NCI-H1092 (cell line): ENCODE measurements at places on chromosomes 12 and 14.

DNA sequence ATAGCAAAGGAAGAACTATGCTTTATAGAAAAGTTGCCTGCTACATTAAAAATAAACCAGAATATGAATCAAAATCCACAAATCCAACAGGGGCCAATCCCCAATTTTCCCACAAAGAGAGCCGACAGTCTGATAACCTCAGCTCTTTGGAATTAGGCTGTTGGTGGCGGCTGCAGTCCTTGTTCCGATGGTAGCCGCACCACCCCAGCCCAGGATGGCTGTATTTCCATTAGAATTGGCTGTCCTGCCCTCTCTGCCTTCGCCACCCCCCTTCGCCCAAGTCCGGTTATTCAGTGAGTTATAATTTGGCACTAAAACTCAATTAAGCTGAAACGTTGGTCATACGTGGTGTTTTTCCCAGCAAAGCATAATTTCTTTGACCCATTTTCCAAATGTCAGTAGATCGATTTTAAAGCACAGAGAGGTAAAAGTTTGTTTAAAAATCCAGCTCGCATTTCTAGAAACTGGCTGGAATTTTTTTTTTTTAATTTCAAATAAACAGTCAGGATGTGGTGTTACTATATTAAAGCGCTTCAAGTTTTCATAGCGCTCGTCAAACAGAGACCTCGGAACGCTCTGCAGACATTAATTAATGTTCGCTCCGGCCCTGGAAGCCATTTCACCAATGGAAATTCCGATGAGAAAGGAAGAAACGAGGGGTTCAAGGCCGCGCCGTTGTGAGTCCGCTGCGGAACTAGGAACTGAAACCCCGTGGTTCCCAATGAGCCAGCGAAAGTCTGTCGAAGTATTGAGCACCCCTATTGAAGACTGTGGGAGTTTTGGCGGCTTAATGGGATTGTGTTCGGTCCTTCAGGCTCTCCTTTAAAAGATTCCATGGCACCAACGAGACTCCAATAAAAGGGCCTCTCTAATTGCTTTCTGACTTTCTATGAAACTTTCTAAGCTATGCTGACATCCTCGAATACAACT, 104.8 kb upstream of the DIO3 start:
- DNase-seq, result no peak

DNA sequence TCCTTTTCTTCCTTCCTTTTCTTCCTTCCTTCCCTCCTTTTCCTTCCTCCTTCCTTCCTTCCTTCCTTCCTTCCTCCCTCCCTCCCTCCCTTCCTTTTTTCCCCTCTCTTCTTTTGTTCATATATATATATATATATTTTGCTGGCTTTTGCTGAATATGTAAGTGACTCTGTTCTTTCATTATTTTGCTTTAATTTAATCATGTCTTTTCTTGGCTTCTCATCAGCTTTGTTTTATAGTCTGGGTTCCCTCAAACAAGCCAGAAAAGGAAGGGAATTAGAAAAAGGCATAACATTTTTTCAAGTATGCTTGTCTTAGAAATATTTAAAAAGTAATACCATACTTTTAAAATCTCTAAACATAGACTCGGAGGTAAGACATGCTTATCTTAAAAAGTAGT, 219.9 kb upstream of the ATXN7L3B start:
- no peak for DNase-seq

DNA sequence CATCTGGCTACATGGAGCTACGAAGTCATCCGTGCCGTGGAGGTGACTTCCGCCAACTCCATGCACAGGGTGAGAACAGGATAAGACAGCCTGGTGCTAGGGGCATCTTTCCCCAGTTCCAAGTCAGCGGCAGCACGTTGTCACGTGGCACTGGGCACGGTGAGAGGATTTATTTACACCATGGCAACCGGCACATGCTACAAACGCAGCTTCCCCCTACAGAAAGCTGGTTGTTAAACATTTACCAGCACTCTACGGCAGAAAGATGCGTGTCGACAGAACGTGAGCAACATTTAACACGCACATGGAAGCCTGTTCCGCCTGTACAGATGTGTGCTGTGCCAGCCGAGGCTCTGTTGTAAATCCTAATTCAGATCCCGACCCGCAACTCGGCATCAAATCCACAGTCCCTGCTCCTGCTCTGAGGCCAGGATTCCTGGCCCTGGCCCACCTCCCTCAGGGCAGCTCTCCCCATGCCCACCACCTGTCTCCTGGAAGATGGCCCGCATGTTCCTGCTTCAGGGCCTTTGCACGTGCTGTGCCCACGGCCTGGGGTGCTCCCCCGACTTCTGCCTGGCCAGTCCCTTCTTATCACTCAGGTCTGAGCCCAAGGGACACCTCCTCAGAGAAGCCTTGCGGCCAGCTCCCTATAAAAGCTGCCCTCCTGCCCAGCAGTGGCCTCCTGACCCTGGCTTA, 114.1 kb downstream of the RFLNA start:
- no peak for DNase-seq

DNA sequence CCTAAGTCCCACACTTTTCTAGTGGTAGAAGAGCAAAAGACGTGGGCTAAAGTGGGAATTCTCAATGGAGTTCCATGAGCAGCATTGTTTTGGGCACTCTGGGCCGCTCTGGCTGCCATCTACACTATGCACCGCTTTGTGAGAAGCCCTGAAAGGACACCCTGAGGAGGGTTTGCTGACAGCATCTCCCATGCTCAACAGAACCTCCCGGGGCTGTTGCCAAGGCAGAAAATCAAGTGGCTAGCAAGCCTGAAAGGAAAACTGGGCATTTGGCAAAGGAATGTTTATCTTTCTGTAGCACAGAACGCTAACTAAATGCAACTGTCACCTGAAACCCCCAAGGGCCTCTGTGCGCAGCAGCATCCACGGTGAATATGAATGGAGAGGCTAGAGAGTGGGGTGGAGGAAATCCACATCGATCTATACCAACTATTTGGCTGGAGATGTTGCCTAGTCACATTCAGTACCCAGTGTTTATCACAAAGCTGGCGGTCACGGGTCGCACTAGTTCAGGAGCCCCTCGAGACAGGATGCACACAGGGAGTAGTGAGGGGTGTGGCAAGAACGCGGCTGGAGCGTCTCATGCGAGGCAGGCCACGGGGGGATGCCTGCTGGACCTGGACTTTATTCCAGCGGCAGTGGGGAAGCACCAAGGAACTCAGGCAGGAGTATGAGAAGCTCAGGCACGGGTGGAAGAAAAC, 14.2 kb downstream of the APPL2 start:
- peak; percentile 91 for DNase-seq

- DNase-seq, result no peak
These were observed 27.1 kb upstream of the NR2C1 start for GRCh38 chr12:95100264-95101190.

- DNase-seq, result no peak
These were observed 4.4 kb downstream of the RNF10 start for GRCh38 chr12:120538281-120539156.

- DNase-seq, result no peak
These were observed 179.3 kb downstream of the ADCK1 start for GRCh38 chr14:77979171-77979570.

DNA sequence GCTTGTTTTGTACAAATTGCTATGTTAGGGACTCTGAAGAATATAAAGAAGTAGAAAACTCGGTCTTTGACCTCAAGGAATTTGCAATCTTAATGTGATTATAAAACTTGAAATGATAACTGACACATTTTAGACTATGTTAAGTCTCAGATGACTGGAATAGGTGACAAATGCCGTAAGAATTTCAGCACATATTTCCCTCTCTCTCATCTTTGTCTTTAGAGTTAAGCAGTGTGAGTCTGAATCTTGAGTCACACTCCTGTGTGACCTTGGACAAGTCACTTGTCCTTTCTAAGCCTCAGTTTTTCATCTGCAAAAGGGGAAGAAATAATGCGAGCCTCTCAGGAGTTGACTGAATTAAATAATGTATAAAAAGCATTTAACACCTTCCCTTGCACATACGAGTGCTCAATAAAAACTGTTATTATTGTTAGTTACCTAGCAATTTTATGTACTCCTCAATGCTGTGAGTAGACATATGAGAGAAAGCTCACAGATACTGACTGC, 103.7 kb downstream of the DYRK2 start:
- DNase-seq, result no peak

DNA sequence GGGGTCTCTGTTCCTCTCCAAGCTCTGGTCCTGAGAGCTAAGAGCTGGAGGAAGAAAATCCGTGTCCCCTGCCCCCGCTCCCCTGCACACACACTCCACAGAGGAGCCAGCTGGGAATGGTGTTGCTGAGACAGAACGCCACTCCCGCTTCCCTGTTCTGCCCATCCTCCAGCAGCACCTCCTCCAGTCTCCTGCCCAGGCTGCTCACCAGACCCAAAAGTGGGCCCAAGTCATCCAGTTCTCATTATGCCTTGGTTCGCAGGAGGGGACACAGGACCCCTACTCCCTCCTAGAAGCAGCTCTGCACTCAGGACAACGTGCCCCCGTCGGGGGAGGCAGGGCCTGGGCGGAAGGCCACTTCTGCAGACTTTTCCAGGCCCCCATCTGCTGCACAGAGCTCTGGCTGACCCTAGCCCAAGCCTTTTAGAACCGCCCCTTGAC, 830 bp upstream of the TRMT61A start:
- DNase-seq, result no peak

DNA sequence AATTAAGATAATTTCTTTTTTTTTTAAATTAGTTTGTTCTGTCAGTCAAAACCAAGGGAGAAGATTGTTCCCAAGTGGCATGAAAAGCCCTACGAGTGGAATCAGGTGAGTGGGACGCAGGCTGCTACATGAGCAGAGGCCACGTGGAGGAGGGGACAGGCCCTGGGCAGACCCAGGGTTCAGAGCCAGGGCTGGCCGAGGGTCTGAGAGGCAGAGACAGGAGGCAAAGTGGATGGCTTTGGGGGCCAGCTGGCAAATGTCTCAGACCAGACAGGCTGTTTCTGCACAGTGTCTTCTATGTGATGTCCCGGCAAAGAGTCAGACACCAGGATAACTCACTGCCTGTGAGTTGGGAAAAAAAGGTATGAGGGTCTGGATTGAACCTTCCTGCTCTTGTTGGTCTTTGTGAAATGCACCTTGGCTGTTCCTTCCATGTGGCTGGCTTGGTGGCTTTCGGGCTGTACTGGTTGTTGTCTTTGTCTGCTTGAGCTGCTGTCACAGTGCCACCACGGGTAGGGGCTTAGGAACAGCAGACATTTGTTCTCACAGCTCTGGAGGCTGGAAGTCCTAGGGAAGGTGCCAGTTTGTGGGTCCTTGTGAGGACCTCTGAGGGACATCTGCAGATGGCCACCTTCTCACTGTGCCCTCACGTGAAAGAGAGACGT, 35.8 kb upstream of the ASPG start:
- no peak for DNase-seq

GRCh38 chr12:16531621-16532020, 74.3 kb downstream of the LMO3 start:
- DNase-seq, result peak; percentile 92

GRCh38 chr12:41213107-41213506, 25.0 kb downstream of the PDZRN4 start:
- no peak for DNase-seq

DNA sequence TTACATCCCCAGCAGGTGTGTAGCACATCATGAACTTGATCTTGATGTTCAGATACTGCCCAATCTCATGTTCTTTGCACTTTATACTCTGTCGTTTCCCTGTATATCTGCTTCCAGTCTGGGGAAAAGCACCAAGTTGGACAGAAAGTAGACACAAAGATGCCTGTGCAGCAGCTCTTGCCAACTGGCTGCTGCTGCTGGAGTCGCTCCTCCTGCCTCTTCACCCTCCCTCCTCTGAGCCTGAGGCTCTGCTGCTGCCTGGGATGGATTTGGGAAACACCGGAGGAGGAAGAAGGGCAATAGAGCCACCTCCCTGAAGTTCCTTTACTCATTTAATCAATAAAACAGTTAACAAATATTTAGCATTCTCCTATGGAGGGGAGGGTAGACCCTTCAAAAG, 32.4 kb downstream of the ADCK1 start:
- DNase-seq, result no peak

DNA sequence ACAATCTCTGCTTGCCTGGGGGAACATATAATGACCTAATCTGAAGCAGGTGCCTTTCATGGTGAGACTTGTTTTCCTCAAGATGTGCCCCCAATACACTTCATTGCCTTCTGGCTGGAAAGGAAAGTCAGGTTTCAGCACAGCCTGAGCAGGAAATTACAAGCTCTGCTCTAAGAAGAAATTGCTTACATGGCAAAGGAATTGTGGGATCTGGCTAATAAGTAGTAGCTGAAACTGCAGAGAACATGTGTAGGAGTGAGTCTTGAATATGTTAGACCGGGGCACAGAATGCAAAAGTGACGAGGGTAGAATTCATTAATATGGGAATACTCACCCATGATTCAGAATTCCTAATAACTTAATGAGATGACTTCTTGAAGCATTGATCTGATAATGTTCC, 6.3 kb upstream of the CFAP54 start:
- DNase-seq, result no peak

GRCh38 chr14:89681086-89682018, 264.3 kb upstream of the FOXN3 start:
- no peak for DNase-seq

GRCh38 chr12:510071-510825, 50.5 kb downstream of the B4GALNT3 start:
- DNase-seq, result no peak

GRCh38 chr12:65958456-65958855, 134.2 kb downstream of the HMGA2 start:
- no peak for DNase-seq

DNA sequence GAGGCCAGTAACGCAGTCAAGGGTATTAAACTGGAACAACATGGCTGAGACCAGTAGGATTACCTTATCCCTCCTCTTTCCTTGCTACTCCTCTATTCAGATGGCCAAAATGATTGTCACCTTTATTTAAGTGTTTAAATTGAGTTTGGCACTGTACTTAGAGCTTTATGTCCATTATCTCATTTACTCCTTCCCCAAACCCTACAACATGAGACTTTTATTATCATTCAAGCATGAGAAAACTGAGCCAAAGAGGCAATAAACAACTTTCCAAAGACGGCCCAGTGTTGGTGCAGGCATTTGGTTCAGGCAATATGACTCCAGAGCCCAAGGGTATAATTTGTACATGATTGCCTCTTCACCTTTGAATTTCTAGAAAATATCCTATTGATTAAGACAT, 370.9 kb upstream of the KITLG start:
- peak; percentile 6 for DNase-seq

- DNase-seq, result no peak
These were observed 167.6 kb downstream of the ANO4 start for GRCh38 chr12:100962086-100962712.

- DNase-seq, result no peak
These were observed 22.2 kb downstream of the AMN start for GRCh38 chr14:102944448-102945330.

DNA sequence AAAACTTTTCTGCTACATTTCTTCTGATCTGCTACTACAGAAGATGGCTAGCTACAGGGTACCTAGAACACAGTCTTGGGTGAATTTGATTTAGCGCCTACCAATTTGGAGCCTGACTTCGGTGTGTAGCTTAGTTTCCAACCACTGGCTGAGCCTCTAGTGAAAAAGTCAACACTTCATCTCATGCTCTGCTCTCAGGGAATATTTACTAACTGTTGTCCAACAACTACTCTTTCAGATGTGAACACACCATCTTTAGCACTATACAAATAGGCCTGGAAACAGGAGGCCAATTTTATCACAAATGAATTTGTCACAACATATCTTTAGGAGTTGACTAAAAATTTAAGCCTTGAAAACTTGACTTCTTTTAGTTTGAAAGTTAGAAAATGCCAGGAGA, 167.9 kb downstream of the NELL2 start:
- DNase-seq, result no peak
